HepG2 (cell line): ENCODE measurements at places on chromosomes 3 and 15. TPM values are rescaled to one million over a fixed set of nuclear protein-coding genes. Genes with fewer than 3 reads are reported as not detected.

The TTLL13 gene
- polyA plus RNA-seq = 0.07 and 0.08 TPM in 2 replicates

GRCh38 chr15:86042226-86042625 is 37.4 kb upstream of the AGBL1 start:
- no peak for DNase-seq

GRCh38 chr15:69393831-69394491 is 20.2 kb upstream of the KIF23 start:
- no peak for DNase-seq

GRCh38 chr3:66502245-66502874 is 1.5 kb upstream of the LRIG1 start:
- no peak for DNase-seq
